Astrocyte (in vitro differentiated cells and primary cell): ENCODE measurements at places on chromosomes 13 and 19. TPM values are rescaled to one million over a fixed set of nuclear protein-coding genes. Genes with fewer than 3 reads are reported as not detected.

The ZNF486 gene
- total RNA-seq, result 4.7 and 7.0 TPM in 2 replicates

The GJB2 gene
- total RNA-seq, result 4.6 and 23.2 TPM in 2 replicates

The GPC6 gene
- 63.0 and 81.8 TPM in 2 replicates for total RNA-seq

The CACNA1A gene
- 7.9 and 9.4 TPM in 2 replicates for total RNA-seq

The CAPNS1 gene
- 665 and 677 TPM in 2 replicates for total RNA-seq

The NANOS3 gene
- total RNA-seq, result 1.1 and 2.9 TPM in 2 replicates

The ZNF222 gene
- 4.0 and 5.5 TPM in 2 replicates for total RNA-seq

The RUBCNL gene
- 1.3 and 1.5 TPM in 2 replicates for total RNA-seq

DNA sequence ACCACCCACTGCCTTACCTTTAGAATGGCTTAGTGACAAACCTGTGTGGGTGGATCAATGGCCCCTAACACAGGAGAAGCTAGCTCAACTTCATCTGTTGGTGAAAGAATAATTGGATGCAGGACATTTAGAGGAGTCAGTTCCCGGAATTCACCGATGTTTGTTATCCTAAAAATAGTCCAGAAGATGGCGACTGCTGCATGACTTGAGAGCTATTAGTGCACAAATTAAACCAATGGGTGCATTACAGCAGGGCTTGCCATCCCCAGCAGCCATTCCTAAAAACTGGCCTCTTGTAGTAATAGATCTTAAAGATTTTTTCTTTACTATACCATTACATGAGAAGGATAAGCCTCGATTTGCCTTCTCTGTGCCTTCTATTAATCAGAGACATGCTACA is 46.8 kb upstream of the ZNF726 start:
- no peak overlapping the region for H3K27ac ChIP-seq
- no peak overlapping the region for H3K4me3 ChIP-seq
- H3K36me3 ChIP-seq, result no peaks in the 10 kb centered on the region
- H3K4me1 ChIP-seq, result no peaks in the 10 kb centered on the region
- no peak for DNase-seq

GRCh38 chr13:85497652-85498051 is 301.6 kb downstream of the SLITRK6 start:
- H3K27me3 ChIP-seq, result no peaks in the 10 kb centered on the region
- peaks cover 9% of the 10 kb centered on the region for H3K4me1 ChIP-seq
- no peaks in the 10 kb centered on the region for H3K36me3 ChIP-seq
- DNase-seq, result peak; percentile 99
- H3K27ac ChIP-seq, result peak overlapping the region; percentile 41

DNA sequence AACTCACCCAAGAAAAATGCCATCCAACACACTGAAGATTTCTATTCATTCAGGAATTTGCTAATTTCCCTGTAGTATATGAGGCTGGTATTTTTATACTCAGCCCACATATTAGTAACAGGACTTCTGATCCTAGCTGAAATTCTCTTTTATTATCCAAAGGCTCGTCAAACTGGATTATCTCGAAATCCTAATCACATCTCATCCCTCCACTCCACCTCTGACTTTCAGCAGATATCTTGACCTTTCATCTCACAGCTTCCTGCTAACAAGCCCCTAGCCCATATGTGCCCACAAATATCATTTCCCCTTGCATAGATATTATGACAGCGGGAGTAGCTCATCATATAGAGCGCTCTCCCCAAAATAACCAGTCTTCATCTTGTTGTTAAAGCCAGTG is 279.7 kb downstream of the FGF14 start:
- no peaks in the 10 kb centered on the region for H3K36me3 ChIP-seq
- no peak for DNase-seq
- H3K4me1 ChIP-seq, result no peaks in the 10 kb centered on the region
- H3K27me3 ChIP-seq, result no peaks in the 10 kb centered on the region

DNA sequence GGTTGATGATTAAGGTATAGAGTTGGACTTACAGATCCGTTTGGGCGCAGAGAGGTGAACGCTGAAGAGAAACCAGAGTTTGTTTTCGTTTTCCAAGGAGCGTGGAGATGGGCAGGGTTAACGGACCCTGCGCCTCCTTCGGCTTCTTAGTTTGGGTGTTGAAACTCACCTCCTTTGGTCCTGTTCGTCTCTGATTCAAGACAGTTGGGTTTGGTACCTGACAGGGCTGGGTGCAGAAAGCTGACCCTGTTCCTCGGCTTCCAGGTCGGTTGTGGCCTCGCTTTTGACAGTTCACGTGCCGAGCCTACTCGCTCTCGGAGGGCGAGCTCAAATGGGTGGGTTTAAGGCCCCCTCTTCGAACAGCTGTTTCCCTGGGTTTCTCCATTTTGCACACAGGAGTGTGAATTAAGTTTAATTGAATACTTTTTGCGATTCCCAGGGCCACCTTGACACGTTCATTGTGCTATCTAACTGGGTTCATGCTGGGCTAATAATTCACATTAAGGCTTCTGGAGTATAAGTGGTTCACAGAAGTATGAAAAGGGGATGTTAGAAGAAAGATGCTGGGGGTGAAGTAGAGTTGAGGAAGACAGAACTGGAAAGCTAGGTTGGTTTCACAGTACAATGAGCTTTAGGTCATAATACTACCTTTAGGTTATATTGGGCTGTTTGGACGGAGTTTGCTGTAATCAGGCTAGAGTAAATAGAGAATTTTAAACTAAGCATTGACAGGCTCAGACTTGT is 638 bp downstream of the USPL1 start:
- peaks cover 18% of the 10 kb centered on the region for H3K4me1 ChIP-seq
- no peak for DNase-seq
- H3K27me3 ChIP-seq, result no peaks in the 10 kb centered on the region

DNA sequence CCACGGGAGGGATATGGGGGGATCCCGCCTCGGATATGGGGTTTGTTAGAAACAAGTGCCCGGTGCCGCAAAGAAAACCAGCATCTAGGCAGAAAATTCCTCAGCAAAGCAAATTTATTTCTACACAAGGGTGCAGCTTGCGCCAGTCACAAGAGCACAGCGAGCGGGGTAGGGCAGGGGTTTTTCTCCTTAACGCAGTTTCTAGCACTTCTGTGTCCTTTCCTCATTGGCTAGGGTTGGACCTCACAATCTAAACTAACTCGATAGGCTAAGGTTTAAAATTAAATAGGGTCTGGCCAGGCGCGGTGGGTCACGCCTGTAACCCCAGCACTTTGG is 595 bp downstream of the ZNF440 start:
- peak overlapping the region; percentile 86 for H3K4me3 ChIP-seq
- no peaks in the 10 kb centered on the region for H3K36me3 ChIP-seq
- H3K27ac ChIP-seq, result peak overlapping the region; percentile 69
- peak; percentile 22 for DNase-seq
- peaks cover 5% of the 10 kb centered on the region for H3K4me1 ChIP-seq

GRCh38 chr13:80359778-80360452 is 19.0 kb upstream of the SPRY2 start:
- no peak overlapping the region for H3K27ac ChIP-seq
- no peaks in the 10 kb centered on the region for H3K27me3 ChIP-seq
- DNase-seq, result peak; percentile 21
- no peaks in the 10 kb centered on the region for H3K36me3 ChIP-seq
- H3K4me3 ChIP-seq, result no peak overlapping the region

DNA sequence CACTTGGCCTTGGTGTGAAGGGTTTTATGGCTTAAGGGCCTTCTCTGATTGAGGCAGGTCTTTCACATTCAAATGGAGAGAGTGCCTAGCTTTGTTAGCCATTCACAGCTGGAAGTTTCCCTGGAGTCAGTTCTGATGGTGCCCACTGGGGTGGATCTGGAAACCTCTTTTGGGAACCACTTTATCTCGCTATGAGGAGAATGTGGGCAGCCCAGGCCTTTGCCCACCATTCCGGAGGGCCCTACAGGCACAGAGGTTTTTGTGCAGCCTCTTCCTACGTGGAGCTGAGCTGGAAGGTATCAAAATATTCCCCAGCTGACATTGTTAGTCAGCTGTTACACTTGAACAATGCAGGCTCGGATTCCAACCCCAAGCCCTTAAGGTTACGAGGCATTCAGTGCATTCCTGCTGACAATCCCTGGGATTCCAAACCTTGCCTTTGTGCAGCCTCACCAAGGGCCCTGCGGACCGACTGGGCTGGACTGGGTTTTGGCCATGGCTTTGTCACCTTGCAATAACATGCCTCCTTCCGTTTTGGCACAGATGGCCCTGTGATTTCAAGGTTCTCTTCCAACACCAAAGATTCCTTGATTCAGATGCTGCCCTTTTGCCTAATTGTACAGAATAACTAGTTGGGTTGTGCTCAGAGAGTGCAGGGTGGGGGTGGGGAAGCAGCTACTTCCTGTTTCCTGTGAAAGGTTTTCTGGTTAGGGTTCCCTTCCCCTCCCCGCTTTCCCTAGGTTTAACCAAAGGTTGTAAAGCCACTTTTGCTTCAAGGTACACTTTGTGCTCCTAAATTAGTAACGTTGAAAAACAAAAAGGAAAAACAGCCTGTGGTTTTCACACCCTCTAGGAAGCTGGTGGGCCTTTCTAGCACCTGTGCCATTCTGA is 27.0 kb downstream of the SAE1 start:
- peaks cover 32% of the 10 kb centered on the region for H3K4me1 ChIP-seq
- H3K4me3 ChIP-seq, result no peak overlapping the region
- H3K27me3 ChIP-seq, result no peaks in the 10 kb centered on the region
- H3K36me3 ChIP-seq, result peaks cover 31% of the 10 kb centered on the region
- peak; percentile 89 for DNase-seq
- H3K27ac ChIP-seq, result peak overlapping the region; percentile 81

DNA sequence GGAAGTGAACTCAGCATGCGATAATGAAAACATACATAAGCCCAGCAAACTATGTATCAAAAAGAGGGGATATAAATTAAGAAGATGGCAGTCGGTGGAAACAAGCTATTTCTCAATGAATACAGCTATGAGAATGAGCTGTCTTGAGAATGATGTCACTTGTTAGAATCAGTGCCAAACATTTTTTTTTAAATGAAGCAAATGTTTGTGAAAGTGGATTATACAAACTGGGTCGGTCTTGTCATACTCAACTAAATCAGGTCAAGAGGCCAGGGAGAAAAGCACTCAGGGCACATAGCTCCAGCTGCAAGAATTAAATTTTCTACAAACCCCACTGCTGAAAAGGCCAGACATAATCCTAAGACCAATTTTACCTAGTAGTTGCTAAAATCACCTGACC is 1048.4 kb downstream of the SLITRK1 start:
- no peaks in the 10 kb centered on the region for H3K27me3 ChIP-seq
- no peak overlapping the region for H3K4me3 ChIP-seq
- no peaks in the 10 kb centered on the region for H3K36me3 ChIP-seq
- no peaks in the 10 kb centered on the region for H3K4me1 ChIP-seq
- H3K27ac ChIP-seq, result no peak overlapping the region
- DNase-seq, result no peak

DNA sequence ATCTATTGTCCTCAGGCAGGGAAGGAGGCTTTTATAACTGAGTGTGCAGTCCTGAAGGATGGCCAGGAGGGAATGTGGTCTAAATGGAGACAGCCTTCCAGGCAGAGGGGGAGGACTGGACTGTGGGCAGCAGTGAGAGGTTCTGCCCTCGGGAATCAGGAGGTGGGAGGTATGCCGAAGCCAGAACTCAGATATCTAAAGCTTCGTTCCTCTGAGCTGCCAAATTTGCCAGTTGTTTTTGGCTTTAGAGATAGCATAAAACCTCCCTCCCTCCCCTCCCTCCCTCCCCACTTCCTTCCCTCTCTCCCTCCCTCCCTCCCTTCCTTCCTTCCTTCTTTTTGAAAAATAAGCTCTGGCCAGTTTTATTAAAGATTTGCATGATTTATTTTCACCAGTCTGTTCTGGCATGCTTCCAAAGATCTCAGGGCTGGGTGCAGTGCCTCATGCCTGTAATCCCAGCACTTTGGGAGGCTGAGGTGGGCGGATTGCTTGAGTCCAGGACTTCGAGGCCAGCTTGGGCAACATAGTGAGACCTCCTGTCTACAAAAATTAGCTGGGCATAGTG is 2.4 kb downstream of the MEDAG start:
- H3K27ac ChIP-seq, result no peak overlapping the region
- no peaks in the 10 kb centered on the region for H3K27me3 ChIP-seq
- H3K36me3 ChIP-seq, result no peaks in the 10 kb centered on the region

DNA sequence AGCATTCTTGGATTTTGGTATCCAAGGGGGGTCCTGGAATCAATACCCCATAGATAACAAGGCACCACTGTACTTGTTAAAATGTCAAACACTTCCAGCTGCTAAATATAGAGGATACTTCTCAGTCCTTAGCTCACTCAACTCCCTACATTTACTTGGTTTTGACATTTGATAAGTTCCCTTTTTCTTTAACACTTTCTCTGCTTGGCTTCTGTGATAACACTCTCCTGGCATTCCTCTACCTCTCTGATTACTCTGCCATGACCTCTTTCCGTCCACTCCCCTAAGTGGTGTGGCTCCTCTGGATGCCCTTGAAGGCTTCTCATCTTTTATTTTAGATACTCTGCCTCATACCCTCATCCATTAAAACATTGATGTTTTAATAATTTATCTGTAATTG is 65.2 kb downstream of the MICU2 start:
- H3K4me1 ChIP-seq, result no peaks in the 10 kb centered on the region
- no peak for DNase-seq
- H3K27me3 ChIP-seq, result no peaks in the 10 kb centered on the region
- H3K36me3 ChIP-seq, result no peaks in the 10 kb centered on the region
- H3K4me3 ChIP-seq, result no peak overlapping the region
- no peak overlapping the region for H3K27ac ChIP-seq

- H3K36me3 ChIP-seq, result no peaks in the 10 kb centered on the region
- no peak for DNase-seq
- H3K4me1 ChIP-seq, result peaks cover 28% of the 10 kb centered on the region
- H3K27me3 ChIP-seq, result no peaks in the 10 kb centered on the region
- no peak overlapping the region for H3K4me3 ChIP-seq
Measured at GRCh38 chr13:97325738-97326137, 103.6 kb downstream of the MBNL2 start.

DNA sequence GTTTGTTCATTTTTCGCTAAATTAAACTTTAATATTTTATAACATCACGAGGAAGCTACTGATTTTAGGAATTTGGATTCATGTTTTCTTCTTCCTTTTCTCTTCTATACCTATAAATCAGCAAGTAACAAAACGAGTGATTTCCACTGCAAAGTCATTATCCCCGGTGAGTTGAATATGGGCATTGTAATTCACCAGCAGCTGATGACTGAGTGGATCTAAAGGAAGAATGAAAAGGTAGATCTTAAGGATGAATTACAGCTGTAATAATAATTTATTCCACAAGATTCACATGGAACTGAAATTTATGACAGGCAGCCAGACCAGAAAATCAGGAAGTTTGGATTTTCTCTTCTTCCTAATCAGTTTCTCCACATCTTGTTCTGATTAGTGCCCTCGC is 111.4 kb downstream of the GPC6 start:
- no peaks in the 10 kb centered on the region for H3K4me1 ChIP-seq
- H3K4me3 ChIP-seq, result no peak overlapping the region
- H3K27ac ChIP-seq, result no peak overlapping the region
- no peaks in the 10 kb centered on the region for H3K27me3 ChIP-seq
- no peak for DNase-seq

GRCh38 chr19:39494661-39495060 is 4.1 kb upstream of the DLL3 start:
- no peak overlapping the region for H3K27ac ChIP-seq
- H3K27me3 ChIP-seq, result peaks cover 17% of the 10 kb centered on the region
- no peak overlapping the region for H3K4me3 ChIP-seq
- DNase-seq, result no peak
- H3K4me1 ChIP-seq, result peaks cover 11% of the 10 kb centered on the region
